ENCODE measurements at places on chromosomes 3 and 15.
A peak's percentile ranks its signal among the peaks of the same experiment; 100 is the strongest.

DNA sequence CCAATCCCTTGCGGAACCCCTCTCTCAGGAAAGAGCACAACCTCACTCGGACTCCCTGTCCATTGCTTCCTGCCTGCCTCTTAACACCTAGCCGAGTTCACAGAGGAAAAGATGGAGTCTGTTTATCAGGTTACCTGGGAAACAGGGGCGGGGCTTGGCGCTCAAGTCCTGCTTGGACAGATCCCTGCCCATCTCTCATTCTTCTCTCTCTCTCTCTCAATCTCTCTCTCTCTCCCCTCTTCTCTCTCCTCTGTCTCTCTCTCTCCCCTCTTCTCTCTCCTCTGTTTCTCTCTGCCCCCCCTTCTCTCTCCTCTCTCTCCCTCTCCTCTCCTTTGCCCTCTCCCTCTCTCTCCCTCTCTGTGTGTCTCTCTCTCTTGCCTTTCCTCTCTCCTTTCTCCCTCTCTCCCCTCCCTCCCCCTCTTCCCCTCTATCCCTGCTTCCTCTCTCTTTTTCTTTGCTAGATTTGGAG is at the start of gene EFHB:
Gene EFHB (minus strand): TSS at position 120 of the 469 bp plus-strand sequence. CDS start 199 bp downstream, outside the sequence.
- DNase-seq: no peak

- DNase-seq: no peak
These were observed 58.4 kb downstream of the EDEM1 start for GRCh38 chr3:5245927-5246326.

DNA sequence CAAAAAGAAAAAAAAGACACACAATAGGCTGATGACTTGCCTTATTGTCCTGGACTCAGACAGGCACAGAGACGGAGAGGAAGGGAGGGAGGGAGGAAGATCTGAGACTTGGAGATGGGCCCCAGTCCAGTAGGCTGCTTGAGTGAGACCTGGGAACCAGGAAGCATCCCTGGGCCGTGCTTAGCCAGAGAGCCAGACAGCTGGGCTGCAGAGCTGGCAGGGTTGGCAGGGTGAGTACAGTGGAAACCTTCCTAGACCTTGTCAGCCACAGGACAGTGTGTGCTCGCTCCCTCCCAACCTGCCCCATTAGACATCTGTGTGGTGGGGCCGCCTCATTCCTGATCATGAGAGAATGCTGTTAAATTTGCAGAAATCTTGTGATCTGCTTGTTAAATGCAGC is 107.9 kb upstream of the ALDH1A3 start:
- no peak for DNase-seq

- DNase-seq: no peak
These were observed 52.5 kb upstream of the ROPN1B start for GRCh38 chr3:125916376-125916978.

GRCh38 chr3:104286645-104287044 is 1080.1 kb upstream of the ALCAM start:
- DNase-seq: no peak

GRCh38 chr3:113795693-113796092 is 42.9 kb upstream of the GRAMD1C start:
- DNase-seq: no peak

GRCh38 chr3:27428446-27428845 is 55.7 kb downstream of the SLC4A7 start:
- no peak for DNase-seq

- no peak for DNase-seq
These were observed 18.5 kb upstream of the IL1RAP start for GRCh38 chr3:190495354-190495753.

GRCh38 chr15:25738171-25738965 is 124.8 kb downstream of the ATP10A start:
- no peak for DNase-seq

DNA sequence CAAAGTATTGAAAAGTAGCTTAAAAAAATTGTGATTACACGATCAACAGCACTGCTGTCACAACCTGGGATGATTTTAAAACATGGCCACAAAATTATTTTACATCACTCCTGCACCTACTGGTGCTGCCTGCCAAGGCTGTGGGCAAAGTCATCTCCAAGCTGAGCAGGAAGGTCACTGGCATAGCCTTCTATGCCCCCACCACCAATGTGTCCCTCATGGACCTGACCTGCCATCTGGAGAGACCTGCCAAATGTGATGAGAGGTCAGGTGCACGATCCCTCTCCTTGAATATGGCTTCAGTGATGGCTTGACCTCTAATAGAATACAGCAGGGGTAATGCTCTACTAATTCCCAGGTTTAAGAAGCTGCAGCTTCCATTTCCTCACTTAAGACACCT is 57.8 kb downstream of the PIK3CB start:
- DNase-seq: no peak

DNA sequence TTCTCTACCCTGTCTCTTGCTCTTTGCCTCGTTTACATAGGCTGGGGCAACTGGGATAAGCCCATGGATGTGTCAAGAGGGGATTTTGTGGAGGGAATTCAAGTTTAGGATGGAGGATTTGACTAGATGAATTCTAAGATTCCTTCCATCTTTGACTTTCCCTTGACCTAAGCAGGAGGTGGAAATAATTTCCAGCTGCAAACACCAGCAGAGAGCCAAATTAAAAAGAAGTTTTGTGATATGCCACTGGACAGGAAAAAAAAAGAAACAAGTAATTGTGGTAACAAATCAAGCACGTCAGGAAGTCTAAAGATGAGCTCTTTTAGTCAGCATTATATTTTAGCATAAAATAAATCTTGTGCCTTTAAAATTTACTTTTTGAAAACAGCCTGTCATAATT is 49.8 kb downstream of the KCNMB2 start:
- no peak for DNase-seq

- DNase-seq: no peak
These were observed 96.5 kb upstream of the ATP2B2 start for GRCh38 chr3:10601857-10602230.

GRCh38 chr3:16513141-16514020 is at the start of gene RFTN1:
Gene RFTN1, minus strand, starts transcription at chr3:16513699. Its CDS starts 19,830 bp downstream, at chr3:16493869.
- peak; percentile 60 for DNase-seq

GRCh38 chr3:6125520-6125919 is 735.4 kb upstream of the GRM7 start:
- no peak for DNase-seq

GRCh38 chr3:54999811-55000210 is 72.0 kb upstream of the LRTM1 start:
- DNase-seq: no peak

GRCh38 chr3:73206030-73206429 is 144.6 kb downstream of the EBLN2 start:
- DNase-seq: no peak

DNA sequence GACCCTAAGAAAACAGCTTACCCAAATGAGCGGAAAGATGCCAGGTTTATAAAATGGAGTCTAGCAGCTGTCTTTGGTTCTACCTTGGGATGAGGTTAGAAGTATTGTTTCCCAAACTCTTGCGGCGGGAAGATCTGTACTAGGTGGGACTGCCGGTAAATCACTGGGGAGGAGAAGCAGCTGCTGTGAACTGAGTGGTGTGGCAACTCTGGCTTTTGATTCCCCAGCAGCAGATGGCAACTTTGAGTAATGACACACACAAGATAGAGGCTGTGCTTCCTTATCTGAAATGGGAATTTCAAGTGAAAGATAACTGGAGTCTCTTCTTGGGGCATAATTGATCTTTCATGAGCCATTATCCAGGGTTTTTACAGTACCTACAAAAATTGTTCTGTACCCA is 184.9 kb downstream of the ATG7 start:
- DNase-seq: no peak

GRCh38 chr3:32816439-32817256 is 1.1 kb upstream of the TRIM71 start:
- DNase-seq: no peak

- DNase-seq: no peak
These were observed 17.8 kb downstream of the MYL3 start for GRCh38 chr3:46845397-46845859.

GRCh38 chr15:89083246-89083645 is 5.0 kb upstream of the ABHD2 start:
- no peak for DNase-seq

GRCh38 chr3:128849911-128850455 is 29.4 kb upstream of the ACAD9 start:
- no peak for DNase-seq

DNA sequence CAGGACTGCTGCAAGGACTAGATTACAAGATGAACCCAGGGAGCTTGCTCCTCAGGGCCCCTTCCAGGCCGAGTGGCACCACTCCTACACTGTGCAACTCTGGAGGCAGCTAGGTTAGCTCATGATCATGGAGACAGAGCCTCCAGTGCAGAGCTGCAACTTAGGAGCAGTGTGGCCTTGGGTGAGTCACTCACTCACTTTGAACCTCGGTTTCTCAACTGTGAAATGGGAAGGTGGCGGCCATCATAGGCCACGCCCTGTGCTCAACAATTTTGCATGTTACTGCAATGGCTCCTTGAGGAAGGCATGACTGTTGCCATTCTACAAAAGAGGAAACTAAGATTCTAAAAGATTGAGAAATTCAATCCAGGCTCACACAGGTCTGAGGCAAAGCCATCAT is 11.2 kb upstream of the CXCR6 start:
- peak; percentile 53 for DNase-seq

DNA sequence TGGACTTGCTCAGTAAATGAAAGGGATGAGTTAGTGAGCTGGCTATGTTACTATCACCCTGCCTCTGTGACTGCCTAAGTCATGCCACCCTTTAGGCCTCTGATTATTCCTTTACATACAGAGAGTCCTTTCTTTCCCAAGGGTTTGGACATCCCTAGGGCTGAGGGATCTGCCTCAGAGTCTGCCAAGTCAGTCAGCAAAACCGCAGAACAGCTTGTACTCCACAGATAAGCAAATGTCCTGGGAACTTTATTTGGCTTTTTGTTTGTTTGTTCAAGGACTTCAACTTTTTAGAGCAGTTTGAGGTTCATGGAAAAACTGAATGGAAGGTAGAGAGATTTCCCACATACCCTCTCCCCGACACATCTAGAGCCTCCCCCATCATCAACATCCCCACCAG is 82.6 kb upstream of the TRIM42 start:
- no peak for DNase-seq

- no peak for DNase-seq
These were observed 73.8 kb downstream of the FLNB start for GRCh38 chr3:58082047-58082446.

DNA sequence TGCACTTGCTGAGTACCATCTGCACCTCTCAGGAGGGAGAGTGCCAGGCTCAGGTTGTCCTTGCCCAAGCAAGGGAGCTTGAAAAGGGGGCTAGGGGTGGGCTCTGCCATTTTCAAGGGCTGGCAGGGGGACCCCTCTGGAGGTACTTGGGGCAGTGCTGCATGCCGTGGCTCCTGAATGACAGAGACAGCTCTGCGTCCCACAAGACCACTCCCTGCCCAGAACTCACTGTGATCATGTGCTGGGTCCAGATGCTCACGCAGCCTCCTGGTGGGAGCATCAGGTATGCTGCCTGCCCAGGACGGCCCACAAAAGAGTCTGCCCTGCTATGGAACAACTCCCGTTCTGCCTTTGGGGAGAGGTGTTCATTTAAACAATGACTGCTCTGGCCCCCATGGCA is 165.2 kb downstream of the GOLGA6L4 start:
- DNase-seq: no peak

DNA sequence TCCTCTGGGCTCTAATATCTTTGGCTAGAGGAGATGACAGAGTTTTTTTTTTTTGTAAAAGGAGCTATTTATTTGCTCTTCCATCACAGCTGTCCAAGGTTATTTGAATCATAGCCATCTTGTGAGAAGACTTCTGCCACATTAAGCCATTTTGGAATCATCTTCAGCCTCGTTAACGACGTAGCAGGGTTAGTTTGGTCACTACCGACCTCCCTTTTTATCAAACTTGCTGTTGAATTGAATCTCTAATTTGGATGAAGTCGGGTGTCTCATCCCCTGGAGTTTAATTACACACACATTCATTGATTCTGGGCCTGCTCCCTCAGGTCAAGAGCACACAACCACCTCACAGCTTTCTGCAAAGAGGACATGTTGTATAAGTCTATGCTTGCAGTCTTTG is 238.7 kb downstream of the CPNE4 start:
- DNase-seq: no peak

- no peak for DNase-seq
These were observed 223.7 kb downstream of the PDZRN3 start for GRCh38 chr3:73401059-73401458.

DNA sequence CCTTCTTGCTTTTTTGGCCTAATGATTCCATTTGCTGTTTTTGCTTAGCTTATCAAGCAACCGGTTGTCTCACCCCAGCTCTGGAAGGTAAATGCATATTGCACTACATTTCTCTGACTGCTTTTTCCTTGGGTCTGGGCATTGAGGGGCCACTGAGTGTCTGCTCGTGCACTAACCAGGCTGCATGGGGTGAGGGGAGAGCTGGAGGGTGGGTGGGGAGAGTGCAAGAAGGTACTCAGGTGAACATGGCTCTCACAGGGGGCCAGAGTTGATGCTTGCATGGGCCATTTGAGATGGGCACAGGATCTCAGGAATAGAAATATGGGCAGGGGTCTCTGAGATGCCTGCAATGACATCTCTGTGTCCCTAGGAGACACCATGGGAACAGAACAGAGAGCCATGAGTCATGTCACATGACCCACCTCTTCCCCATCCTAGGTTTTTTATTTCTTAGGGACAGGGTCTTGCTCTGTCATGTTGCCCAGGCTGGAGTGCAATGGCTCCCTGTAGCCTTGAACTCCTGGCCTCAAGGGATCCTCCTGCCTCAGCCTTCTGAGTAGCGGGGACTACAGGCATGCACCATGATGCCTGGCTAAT is 6.2 kb downstream of the ALPK3 start:
- no peak for DNase-seq

- no peak for DNase-seq
These were observed 22.5 kb downstream of the UPK1B start for GRCh38 chr3:119195911-119196310.

GRCh38 chr3:46947981-46948791 is 28.4 kb downstream of the CCDC12 start:
- peak; percentile 80 for DNase-seq

DNA sequence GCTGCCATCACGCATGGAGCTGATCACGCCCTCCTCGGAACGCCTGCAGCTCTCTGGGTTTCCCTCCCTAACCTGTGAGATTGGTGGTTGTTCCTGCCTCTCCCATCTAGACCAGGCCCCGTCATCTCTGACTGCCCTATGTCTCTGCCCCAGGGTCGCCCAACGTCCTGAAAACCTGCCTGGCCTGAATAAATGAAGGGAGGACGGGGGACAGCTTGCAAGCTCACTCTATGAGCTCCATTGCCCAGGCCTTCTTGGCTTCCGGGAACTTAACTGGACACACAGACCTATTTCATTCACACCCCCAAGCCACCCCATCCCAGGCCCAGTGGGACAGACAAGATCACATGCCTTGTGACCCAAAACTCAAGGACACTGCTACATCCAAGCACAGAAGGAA is 274.2 kb downstream of the XXYLT1 start:
- DNase-seq: no peak

- no peak for DNase-seq
These were observed 480.7 kb upstream of the SUCLG2 start for GRCh38 chr3:68135067-68135466.
